ENCODE measurements at places on chromosomes 5 and 9.

- peak; percentile 51 for DNase-seq
Measured at GRCh38 chr9:72271613-72272478, 93.2 kb downstream of the ZFAND5 start.

GRCh38 chr9:134299883-134300282 is 26.4 kb upstream of the RXRA start:
- DNase-seq, result no peak

DNA sequence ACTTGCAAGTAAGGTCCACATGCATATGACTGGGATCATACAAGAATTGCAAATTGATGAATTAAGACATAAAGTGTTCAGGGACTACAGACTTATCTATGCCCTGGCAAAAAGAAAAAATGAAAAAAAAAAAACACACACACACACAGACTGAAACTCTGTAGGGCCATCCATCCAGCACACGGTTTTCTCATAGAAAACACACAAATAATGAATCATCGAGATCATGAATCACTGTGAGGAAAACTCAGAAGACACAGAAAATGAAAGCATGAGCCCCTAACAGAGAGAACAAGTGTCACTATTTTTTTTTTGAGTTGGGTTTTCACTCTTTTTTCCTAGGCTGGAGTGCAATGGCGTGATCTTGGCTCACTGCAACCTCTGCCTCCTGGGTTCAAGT is 185.2 kb downstream of the IRX2 start:
- no peak for DNase-seq

DNA sequence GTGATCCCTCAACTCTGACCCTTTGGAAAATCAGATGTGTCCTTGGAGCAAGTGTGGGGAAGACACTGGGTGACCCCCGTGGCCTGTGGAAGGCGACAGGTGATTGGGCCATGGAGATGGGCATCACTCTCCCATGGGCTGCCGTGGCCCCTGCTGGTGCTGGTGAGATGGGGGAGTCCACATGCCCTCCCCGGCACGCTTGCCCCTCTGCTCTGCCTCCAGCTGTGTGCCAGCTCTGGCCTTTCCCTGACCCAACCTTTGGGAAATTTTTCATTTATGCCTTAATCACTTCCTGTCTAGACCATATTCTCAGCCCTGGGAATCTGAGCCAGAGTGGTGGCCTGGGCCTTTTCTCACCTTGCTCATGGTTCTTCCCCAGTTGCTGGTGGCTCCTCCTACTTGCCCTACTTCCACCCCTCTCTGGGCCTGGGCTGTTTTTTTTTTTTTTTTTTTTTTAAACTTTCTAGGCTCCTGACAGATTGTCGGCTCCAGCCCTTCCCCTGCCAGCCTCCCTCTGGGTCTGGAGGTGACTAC is 56.6 kb downstream of the RGS3 start:
- DNase-seq, result peak; percentile 61

- DNase-seq, result no peak
Measured at GRCh38 chr5:130890610-130891009, 274.4 kb downstream of the HINT1 start.

- DNase-seq, result no peak
Measured at GRCh38 chr5:43729846-43730478, 127.0 kb downstream of the NNT start.

DNA sequence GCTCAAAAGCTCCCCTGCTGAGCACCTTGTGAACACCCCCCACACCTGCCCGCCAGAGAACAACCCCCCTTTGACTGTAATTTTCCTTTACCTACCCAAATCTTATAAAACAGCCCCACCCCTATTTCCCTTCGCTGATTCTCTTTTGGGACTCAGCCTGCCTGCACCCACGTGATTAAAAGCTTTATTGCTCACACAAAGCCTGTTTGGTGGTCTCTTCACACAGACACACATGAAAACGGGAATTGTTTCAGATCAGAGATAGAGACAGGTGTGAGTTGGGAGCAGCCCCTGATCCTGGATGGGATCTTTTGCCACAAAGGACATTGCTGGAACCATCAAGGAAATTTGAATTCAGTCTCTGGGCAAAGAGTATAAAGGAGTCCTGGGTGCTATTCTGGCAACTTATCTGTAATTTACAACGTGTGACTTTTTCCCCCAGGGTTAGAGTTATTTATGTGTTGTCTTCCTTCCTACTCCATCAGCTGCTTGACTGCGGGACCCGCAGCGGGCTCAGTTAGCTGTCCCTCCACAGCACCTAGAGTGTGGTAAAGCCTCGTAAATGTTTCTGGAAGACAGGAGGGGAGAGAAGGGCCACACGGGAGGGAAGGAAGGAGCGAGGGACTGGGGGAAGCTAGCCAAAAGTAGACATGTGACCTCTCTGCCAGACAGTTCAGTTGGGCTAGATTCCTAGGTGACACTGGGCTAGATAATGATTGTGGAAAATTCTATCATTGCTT is 437.0 kb downstream of the ZNF608 start:
- DNase-seq, result no peak

DNA sequence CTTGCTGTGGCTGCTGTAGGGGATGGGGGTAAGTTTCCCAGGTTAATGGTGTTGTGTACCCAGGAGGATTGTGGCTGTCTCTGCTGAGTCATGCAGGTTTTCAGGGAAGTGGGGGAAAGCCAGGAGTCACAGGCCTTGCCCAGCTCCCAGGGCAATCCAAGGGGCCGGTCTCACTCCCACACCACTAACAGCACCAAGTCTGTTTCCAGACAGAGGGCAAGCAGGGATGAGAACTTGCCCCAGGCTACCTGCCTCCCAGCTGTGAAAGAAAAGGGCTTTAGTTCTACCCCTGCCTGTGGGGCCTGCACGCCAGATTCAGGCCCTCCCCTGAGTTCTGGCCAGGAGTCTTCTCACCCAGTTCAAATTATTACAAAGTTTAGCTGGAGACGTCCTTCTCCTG is 579.8 kb upstream of the ST8SIA4 start:
- DNase-seq, result no peak

DNA sequence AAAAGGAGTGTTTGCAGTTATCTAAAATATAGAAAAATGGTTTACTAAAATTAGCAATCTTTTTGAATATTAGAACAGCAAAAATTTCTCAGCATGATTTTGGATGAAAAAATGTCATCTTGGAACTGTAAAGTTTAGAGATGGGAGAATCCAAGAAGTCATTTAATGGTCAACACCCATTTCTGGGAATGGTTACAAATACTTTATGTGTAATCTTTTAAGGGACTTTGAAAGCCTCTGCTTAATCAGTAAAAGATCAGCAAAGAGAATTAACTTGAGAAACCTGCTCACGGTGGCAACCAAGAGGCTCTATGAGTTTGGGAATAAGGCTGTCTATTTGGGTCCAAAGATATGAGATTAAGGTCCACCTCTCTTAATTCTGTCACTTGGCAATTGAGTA is 13.0 kb downstream of the C1QTNF3 start:
- no peak for DNase-seq

DNA sequence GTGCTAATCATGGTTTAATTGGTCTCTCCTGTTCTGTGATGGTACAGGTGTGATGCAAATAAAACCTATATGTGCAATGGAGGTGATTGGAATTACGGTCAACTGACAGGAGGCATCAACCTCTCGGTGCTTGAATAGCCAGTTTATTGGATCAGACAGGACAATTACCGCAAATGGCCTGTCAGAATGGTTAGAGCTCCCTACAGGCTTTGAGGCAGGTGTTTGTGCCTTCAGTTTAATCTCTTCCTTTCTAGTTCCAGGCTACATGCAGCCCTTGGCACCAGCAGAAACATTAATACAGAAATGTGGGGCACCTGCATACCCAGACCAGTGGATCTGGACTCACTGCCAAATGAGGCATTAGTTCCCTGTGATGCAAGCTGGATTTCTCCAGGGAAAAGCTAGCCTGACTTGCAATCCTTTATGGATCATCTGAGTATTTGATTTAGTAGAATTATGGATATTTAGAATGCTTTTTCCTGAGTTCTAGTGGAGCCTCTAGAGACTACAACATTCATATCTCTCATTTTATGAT is 128.6 kb downstream of the MAT2B start:
- DNase-seq, result no peak

DNA sequence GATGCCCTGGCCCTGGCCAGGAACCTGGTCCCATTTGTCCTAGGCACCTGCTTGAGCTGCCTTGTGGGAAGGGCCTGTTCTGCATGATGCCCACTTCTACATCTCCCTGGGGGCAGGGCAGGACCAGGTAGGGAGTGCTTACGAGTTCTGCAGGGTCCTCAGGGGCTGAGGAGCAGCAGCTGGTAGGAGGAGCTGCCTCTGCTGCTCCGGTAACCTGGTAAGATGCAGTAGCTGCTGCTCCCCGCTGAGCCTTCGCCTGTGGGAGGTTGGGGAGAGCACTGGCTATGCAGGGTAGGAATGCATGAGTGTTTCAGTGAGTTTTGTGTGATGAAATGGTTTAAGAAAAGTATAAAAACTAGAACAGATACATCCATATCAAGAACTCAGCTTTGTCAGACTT is 13.6 kb downstream of the LRRC8A start:
- DNase-seq, result no peak

- DNase-seq, result no peak
Measured at GRCh38 chr9:114571391-114571790, 16.2 kb upstream of the ATP6V1G1 start.

GRCh38 chr9:87513880-87514535 is 16.3 kb downstream of the DAPK1 start:
- DNase-seq, result no peak

DNA sequence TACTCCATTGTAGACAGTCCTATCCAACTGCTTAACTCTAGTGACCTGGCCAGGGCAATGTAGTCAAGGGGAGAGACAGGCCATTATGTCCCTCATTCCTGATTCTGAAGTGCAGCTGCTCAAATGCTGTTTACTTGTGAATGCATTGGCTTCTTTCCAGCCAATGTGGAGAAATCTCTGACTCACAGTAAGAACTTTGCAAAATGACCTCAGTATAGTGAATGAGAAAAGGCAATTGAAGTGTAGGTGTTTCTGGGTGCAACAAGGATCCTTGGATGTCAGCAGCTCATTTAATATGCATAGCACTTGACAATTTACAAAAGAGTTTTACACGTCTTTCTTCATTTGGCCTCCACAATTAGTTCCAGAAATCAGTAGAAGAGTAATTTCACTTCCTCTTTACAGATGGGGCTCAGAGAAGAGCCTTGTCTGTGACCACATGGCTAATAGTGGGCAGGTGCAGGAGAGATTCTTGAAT is 367.2 kb downstream of the OSTF1 start:
- DNase-seq, result no peak

GRCh38 chr9:130780865-130781504 is 54.1 kb upstream of the ABL1 start:
- no peak for DNase-seq

DNA sequence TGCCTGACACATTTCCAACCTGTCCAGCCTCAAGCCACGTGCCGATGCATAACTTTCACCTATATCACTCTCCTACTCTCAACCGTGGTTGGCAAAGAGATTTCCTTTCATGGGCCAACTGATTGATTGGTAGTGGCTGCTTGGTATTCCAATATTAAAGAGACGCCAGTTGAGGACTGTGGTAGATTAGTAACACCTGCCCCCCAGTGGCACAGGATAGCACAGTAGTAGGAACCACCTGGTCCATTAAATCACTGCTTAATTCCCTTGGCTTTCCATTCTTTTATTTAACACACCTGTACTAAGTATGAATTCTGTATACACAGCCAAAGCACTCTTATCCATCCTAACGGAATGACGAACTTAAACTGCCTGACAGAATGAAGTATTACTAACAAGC is 19.1 kb upstream of the FOXB2 start:
- no peak for DNase-seq

- no peak for DNase-seq
Measured at GRCh38 chr5:145921211-145921610, 15.2 kb upstream of the SH3RF2 start.

GRCh38 chr9:98784831-98785806 is 11.2 kb downstream of the ANKS6 start:
- DNase-seq, result no peak

GRCh38 chr9:120935383-120935857 is 8.8 kb upstream of the TRAF1 start:
- DNase-seq, result peak; percentile 94

DNA sequence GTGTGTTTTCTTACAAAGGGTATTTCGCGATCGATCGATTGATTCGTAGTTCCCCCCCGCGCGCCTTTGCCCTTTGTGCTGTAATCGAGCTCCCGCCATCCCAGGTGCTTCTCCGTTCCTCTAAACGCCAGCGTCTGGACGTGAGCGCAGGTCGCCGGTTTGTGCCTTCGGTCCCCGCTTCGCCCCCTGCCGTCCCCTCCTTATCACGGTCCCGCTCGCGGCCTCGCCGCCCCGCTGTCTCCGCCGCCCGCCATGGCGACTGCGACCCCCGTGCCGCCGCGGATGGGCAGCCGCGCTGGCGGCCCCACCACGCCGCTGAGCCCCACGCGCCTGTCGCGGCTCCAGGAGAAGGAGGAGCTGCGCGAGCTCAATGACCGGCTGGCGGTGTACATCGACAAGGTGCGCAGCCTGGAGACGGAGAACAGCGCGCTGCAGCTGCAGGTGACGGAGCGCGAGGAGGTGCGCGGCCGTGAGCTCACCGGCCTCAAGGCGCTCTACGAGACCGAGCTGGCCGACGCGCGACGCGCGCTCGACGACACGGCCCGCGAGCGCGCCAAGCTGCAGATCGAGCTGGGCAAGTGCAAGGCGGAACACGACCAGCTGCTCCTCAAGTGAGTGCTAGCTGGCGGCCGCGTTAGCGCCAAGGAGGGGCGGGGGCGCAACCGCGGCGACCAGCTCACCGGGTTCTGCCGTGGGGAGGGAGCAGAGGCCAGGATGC is 480 bp downstream of the LMNB1 start:
- peak; percentile 56 for DNase-seq

- DNase-seq, result no peak
Measured at GRCh38 chr9:99154356-99154755, 49.4 kb downstream of the TGFBR1 start.

DNA sequence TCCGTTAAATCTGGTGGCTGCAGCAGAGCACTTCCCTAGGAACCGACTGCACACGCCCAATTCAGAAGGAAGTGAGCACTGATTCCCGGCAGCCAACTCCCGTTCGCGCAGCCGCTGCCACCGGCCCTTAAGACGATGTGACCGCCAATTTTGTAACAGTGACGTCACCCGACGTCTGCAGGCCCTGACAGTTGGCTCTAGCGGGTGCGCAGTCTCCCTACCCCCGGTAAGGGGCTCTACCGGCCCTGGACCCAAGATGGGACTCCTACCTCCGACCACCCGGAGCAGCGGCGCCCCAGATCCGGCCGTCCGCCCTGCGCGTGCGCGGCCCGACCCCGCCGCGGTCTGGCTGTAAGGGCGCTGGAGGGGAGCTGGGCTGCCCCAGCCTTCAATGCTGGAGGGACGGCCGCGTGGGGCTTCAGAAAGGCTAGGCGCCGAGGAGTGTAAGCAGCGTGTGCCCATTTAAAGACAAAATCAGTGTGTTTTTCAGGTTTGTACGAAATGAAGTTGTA is 19.1 kb downstream of the DNAJA1 start:
- peak; percentile 69 for DNase-seq

DNA sequence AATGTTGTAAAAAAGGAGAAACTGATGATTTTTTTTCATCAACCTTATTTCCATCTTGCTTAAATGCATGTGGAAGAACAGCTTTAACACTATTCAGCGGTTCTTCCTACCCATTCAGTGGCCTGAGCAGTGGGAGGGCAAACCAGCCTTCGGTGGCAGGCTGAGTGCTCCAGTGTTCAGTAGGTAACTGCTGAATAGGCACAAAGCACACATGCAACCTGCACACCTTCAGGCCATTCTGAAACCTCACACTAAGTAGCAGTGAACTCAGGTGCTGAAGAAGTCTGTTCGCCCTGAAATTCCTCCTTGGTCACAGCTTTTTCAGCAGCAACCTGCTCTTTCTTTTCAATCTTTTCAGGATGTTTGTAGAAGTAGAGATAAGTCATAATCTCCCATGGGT is 26.1 kb downstream of the FBXO4 start:
- no peak for DNase-seq

GRCh38 chr5:150540615-150541396 is 32.9 kb downstream of the NDST1 start:
- no peak for DNase-seq

Measured in Calu3 (cell line).